ENCODE measurements at places on chromosomes 16 and 17. TPM values are rescaled to one million over a fixed set of nuclear protein-coding genes. Genes with fewer than 3 reads are reported as not detected.

GRCh38 chr17:19363460-19364035 is 1.0 kb upstream of the B9D1 start:
- DNase-seq, result peak; percentile 17

DNA sequence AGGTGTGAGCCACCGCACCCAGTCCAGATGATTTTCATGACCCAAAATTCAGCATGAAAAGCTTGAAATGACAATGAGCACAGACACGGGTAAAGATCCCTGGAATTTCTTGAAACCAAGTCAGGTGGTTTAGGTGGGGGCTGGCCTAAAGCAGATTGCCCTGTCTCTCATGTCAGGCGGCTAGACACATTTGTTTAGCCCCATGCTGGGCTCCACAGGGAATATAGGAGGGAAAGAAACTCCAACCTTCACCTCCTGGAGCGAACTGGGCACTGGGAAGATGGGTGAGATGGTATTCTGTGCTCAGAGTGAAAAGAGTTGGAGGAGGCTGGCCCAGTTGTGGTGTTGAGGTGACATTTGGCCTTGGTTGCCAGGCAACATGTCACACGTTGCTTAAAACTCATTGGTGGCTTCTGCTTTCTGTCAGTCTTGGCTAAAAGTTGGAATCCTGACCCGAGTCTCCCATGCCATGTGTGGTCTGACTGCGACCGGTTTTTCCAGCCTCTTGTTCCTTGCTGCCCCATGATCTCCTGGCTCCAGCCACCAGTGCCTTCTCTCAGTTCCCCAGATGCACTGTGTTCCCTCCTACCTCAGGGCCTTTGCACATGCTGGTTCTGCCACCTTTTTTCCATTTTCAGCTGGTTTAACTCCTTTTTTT is 113.7 kb downstream of the ABCC6 start:
- no peak for DNase-seq

DNA sequence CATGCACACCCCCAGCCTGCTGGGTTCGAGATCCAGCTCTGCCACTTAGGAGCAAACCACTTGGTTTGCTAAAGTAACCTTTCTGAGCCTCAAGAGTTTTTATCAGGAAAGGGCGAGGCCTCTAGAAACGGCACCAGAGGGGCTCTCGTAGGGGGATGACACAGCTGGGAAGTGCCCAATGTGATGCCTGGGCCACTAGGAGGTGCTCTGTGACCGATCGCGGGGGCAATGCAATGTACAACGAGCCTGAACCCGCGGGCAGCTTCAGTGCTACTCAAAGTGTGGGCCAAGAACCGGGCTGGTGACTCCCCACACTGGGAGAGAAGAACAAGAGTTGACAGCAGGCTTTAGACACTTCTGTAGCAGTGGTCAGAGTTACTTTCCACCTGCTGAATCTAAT is 9.4 kb downstream of the C16orf89 start:
- peak; percentile 72 for DNase-seq

- no peak for DNase-seq
These were observed 4.9 kb upstream of the PABPN1L start for GRCh38 chr16:88871349-88871702.

MT1H gene
- not detected for total RNA-seq

DNA sequence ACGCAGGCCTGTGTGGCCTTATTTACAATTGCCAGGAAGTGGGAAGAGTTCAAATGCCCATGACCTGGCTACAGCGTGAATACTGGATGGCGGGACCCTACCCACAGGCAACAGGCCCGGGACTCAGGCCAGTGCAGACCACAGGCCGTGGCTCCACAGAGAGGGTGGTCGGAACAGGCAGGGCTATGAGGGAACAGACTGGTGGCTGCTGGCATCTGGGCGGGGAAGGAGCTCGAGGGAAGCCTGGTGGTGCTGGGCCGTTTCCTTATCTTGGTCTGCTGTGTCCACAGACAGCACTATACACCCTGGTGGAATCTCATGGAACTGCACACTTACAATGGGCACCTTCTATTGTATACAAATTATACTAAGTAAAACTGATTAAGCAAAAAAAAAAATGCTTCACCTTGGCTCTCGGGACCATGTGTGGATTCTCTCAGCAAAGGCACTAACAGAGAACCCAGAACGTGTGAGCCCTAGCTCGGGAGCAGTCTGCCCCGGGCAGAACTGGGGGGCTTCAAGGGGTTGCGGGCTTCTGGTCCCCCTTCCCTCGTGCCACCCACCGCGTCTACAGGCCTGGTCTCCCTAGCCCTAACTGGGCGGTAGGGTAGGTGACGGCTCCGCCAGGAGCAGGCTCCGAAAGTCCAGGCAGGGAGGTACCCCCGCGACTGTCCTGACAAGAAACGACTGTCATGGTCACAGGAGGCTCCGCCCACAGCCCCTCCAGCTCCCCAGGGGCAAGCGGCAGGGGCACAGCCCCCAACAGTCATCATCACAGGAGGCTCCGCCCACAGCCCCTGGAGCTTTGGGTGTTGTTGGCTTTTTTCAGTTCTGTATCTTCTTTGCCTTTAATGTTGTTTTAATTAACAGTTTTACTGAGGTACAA is 21.8 kb downstream of the CEP131 start:
- no peak for DNase-seq

ASIC2 gene
- not detected for total RNA-seq

CDC6 gene
- 1.4 TPM for total RNA-seq

DNA sequence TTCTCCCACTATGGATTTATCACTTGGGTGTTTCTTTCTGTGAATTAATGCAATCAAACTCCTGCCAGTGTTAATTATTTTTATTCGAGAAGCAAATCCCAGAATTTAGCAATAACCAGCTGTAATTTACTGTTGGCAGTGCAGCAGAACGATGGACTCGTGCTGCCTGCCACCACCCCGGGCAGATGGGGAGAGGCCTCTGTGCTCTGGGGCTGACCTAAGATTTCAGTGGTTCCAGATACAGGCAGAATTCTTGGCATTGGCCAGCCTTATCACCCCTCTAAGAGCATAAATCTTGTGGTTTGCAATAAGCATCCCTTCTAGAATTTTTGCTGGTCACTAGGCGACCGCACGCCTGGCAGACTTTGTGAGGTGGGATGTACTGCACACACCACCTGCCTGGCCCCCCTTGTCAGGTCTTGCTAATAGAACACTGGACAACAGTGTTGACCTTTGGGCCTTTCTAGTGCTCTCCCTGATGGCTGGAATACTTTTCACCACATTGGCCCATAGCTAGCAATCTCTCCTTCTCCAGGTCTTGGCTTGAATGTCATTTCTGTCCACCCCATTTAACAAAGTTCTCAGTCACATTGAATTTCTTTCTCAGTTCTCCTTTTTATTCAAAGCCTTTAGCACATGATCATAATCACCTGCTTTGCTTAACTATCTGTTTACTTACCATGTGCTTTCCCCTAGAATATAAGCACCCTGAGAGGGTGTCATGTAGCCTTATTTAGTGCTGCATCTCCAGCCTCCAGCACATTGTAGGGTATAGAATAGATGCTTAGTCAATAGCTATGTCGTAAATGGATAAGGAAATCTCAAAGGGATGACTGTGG is 122.1 kb upstream of the DYNLRB2 start:
- no peak for DNase-seq

HAS3 gene
- total RNA-seq, result 0.88 TPM

GRCh38 chr17:76541739-76542454 is 2.1 kb downstream of the PRCD start:
- no peak for DNase-seq

DNA sequence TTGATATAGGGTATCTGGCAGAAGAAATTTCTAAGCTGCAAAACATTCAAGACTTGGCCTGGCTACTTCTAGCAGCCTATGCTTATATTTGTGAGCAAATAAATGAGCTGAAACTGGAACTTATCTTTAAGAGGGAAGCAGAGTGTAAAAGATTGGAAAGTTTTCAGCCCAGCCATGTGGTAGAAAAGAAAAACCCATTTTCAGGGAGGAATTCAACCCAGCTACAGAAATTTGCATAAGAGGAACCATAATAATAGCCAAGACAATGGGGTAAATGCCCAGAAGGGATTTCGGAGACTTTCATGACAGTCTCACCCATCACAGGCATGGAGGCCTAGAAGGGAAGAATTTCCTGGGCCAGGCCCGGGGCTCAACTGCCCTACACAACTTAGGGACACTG is 31.7 kb downstream of the RNF112 start:
- no peak for DNase-seq

C16orf96 gene
- total RNA-seq, result 0.10 TPM

DNA sequence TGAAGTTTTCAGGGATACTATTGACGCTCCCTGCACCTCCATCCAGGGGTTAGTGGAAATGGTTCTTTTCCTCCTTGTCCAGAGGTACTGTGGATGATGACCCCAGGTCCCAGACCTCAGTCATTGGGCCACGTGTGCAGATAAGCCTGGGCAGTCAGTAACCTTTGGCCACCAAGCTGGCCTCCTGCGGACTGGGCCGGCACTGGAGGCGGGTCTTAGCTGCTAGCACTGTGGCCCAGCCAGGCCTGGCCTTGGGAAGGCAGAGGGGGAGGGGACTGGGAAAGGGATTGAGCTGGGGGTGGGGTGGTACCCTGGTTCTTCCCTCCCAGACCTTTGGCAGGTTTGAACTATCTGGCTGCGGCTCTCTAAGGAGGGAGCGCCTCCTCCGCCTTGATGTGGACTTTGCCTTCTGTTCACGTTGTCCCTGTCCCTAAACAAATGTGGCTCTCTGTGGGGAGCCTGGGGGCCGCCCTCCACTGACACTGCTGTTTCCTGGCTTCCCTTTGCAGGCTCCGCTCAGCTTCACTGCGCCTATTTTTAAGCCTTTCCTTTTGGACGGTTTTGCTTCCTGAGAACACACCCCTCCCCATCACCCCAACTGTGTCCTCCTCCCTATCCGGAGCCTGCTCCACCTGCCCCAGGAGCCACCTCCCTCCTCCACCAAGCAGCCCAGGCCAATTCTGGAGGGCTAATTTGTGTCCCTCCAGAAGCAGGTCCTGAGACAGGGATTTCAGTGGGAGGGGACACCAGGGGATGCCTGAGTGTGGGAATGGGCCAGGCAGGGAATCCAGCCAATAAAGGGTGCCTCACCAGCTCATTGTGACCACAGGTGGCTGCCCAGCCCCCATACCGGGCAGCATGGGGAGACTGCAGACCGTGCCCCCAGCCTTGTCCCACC is 251.9 kb downstream of the SEC14L1 start:
- peak; percentile 90 for DNase-seq

GRCh38 chr16:87163637-87164036 is 153.6 kb downstream of the C16orf95 start:
- no peak for DNase-seq

SLC16A6 gene
- 1.7 TPM for total RNA-seq

- peak; percentile 76 for DNase-seq
These were observed 279.5 kb downstream of the SEC14L1 start for GRCh38 chr17:77420095-77420803.

- no peak for DNase-seq
These were observed 11.2 kb downstream of the PDZD9 start for GRCh38 chr16:21989751-21990150.

GRCh38 chr17:28524476-28525424 is 18.6 kb downstream of the FOXN1 start:
- DNase-seq, result no peak

GRCh38 chr16:15440852-15441251 is 6.5 kb downstream of the BMERB1 start:
- no peak for DNase-seq

- DNase-seq, result peak; percentile 53
These were observed 48.0 kb upstream of the ZFHX3 start for GRCh38 chr16:73095885-73096421.

OTOA gene
- 0.33 TPM for total RNA-seq

- DNase-seq, result no peak
These were observed 25.1 kb upstream of the ITGAX start for GRCh38 chr16:31329671-31330552.

- DNase-seq, result no peak
These were observed 29.9 kb downstream of the SMARCE1 start for GRCh38 chr17:40617678-40618240.

TBC1D3H gene
- total RNA-seq, result not detected

All from posterior vena cava (tissue), 2 donors.